SK-N-SH (cell line): ENCODE measurements at places on chromosomes 6 and 20.

DNA sequence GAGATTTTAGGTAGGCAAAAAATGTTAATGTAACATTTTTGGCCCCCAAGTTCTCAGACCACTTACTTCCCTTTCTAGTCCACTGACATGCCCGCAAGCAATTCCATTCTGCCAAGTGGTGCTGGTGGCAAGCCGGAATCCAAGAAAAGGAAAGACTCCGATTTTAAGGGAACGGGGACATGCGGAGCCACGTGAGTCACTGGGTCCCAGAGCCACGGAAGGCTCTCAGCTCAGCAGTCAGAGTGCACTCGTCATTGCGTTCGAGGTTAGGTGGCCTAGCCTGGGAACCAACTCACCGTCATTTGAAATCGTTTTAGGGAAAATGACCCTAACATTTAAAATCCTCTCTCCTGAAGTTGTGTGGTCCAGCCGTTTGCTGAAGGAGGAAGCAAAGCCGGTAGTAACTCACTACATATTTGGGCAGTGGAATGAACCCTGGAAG is 711 bp upstream of the SIRT5 start:
- no peak for DNase-seq

DNA sequence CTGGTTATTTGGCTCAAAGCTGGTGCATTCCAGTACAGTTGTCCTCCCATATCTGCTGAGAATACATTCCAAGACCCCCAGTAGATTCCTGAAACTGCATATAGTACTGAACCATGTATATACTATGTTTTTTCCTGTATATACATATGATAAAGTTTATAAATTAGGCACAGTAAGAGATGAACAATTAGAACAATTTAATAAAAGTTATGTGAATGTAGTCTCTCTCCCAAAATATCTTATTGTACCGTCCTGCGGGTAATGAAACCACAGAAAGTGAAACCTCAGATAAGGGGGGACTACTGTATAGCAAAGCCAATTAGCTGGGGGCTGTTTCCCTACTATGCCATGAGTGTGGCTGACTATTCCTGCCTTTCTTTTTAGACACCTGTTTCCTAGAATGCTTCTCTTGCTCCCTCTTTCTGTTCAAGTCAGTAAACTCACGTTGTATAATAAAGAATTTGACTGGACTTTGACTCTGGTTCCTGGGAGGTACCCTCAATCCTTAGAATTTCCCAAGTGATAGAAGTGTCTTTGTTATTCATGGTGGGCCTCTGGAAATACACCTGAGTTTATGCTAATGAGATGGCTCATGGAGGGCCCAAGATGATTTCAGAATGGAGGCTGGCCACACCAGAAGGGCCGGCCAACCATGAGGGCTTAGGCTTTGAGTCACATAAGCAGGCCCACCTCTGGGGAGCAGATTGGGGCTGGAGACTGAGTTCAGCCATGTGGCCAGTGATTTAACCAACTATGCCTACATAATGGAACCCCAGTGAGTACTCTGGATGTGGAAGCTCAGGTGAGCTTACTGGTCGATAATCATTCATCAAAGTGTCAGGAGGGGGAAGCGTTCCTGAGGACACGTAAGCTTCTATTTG is 689 bp upstream of the BLOC1S5 start:
- no peak for DNase-seq

GRCh38 chr20:51884561-51884960 is 82.2 kb upstream of the SALL4 start:
- no peak for DNase-seq

DNA sequence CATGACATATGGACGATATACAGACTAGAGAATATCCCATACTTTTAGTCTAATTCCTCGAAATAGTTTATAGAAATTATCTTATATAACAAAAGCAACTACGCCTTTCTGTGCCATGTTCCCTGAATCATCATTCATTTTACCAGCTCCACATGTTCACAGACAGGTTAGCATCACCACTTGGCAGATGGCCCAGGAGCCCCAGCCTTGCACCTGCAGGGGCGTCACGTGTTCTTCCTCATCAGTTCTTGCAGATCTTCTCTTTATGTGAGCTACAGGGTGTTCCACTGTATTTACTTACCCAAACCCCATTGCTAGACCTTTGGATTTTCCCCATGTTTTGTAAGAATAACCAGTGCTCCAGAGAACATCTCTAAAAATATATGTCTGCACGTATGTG is 12.6 kb upstream of the BNIP5 start:
- DNase-seq = no peak
